ENCODE measurements at places on chromosomes 11 and 22.

GRCh38 chr11:131099746-131100145 is 183.5 kb upstream of the SNX19 start:
- DNase-seq, result no peak

DNA sequence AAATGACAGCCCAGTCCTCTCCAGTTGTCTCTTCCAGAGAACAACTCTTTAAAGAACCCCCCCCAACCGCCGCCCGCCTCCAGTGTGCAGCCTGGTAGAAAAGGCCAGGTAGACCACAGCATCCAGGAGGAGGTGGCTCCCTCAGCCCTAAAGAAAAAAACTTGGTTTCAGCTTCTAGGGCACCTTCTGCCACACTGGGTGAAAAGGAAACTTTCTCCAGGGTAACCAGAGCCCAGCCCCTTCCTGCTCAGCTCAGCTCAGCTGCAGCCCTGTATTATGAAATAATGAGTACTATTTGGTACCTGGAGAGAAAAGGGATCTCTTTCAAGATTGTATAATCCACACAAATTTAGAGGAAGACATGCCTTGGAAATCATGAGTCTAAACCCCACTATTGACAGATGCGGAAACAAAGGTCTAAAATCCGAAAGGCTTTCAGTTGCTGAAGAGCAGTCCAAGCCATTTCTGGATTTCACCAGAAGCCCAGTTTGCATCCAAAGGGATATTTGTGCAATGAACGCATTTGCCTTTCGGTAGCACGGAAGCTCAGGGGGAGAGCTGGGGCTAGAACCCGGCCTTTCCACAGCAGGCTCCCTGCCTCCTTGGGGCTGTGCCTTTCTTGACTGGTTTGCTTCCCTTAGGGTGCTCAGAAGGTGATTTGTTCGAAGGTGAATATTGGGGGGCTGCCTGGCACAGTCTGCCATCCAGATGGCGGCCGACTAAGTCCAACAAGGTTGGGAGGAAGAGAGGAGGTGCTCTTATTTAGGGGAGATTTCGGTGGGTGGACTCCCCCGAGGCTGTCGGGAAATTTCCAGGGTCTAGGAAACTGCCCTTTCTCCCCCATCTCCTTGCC is 3.3 kb downstream of the FXYD6 start:
- no peak for DNase-seq

GRCh38 chr11:61294717-61295595 is at the start of gene VWCE:
TSS of gene VWCE (minus strand) at chr11:61295316. CDS start at chr11:61295037, 279 bp downstream.
- peak; percentile 45 for DNase-seq

GRCh38 chr11:113549061-113549460 is 73.9 kb upstream of the DRD2 start:
- no peak for DNase-seq

DNA sequence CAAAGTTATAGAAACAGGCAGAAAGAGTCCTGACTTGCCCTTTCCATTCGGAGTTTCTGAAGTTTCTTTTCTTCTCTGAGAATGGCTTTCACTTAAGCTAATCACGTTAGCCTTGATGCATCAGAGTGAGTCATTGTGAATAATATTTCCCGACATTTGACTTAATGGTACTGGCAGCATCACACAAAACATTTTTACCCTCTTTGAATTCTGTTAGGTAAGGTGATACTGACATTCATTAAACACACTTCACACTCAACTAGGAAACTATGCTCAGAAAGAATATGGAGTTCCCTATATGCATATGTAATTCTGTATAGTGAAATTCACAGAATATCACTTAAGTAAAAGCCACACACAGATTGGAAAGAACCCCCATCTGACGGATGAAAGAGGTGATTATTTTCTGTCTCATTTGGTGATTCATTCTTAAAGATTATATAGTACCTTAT is 120.8 kb upstream of the ARHGAP20 start:
- DNase-seq, result no peak

- no peak for DNase-seq
Measured at GRCh38 chr11:47254386-47254785, 3.4 kb upstream of the NR1H3 start.

DNA sequence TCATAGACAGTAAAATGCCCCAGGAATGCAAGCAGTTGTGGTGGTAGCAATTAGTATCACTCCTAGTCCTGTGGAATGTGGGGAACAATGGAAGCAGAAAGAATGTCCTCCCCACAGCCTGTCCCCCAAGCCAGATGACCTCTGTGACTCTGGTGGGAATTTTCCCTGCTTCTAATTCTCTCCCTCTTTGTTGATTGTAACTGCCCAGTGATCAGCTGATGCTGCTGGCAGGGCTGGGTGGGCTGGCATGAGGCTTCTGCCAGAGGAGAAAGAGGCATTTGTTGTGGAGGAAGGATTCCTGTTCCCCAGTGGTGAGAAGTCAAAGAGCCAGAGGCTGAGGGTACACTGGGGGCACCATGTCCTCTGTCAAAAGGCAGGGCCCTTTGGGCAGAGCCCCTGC is 116.7 kb upstream of the NCAM1 start:
- DNase-seq, result no peak

DNA sequence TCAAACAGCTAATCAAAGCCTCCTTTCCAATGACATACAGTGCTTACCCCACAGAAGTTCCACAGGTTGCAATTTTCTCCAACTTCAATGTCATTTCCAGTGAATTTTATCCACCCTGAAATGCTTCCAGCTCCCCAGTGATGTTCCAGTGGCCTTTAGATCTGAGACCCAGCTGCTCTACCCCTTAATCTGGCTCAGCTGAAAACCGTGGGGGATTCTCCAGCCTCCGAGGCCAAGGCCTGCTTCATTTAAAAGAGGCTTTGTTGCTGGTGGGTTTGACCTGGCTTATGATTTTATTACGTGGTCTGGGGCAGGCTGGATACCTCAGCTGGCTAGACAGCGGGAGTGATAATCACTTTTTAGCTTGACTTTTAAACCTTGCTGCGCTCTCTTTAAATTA is 10.9 kb downstream of the HEPHL1 start:
- no peak for DNase-seq

DNA sequence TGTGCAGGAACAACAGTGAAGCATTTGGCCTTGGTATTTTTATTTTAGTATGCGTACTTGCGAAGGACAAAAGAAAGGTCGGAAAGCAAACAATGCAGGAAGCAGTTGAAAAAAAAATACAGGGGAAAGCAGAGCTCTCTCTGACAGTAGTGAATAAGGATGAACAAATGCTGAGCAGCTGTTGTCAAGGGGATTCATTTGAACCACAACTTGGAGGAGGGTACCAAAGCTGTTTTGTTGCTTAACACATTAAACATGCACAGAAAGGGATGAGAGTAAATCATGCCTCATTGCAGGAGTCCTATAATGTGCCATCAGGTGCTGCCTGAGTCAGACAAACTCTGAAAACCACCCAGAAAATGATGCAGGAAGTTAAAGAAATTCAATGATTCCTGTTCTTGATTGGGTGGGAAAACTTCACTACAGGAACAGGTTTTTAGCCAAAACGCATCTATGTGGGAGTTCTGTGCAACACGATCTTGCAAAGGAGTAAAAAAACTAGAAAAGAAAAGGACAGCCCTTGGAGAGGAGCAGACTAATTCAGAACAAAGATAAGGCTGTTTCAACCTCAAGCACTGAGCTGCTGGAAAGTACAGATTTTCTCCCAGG is 2113.5 kb downstream of the LRRC4C start:
- no peak for DNase-seq

- no peak for DNase-seq
Measured at GRCh38 chr22:36660931-36661330, 42.6 kb downstream of the CACNG2 start.

- no peak for DNase-seq
Measured at GRCh38 chr11:128963744-128964325, 21.2 kb upstream of the TP53AIP1 start.

GRCh38 chr22:40053460-40053859 is 58.7 kb downstream of the FAM83F start:
- DNase-seq, result no peak

- no peak for DNase-seq
Measured at GRCh38 chr11:115439969-115440540, 64.2 kb downstream of the CADM1 start.

DNA sequence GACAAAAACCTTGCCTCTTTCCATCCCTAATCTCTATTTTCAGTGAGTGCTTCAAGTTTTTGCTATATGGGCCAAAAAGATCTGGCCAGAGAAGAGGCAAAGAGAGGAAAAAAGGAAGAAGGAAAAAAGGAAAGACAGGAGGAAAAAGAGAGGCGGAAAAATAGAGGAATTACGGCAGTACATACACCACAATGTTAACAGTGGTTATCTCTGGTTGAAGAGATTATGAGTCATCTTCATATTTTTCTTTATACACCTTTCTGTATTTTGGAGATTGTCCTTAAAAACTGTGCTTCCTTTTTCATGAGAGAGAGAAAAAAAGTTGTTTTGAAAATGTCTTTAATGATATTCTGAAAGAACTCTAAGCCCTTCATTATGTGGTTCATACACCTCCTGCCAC is 133.7 kb downstream of the SBF2 start:
- DNase-seq, result no peak

- DNase-seq, result no peak
Measured at GRCh38 chr22:43424201-43424600, 12.4 kb downstream of the MPPED1 start.

- no peak for DNase-seq
Measured at GRCh38 chr22:47783433-47784366, 1021.2 kb downstream of the TBC1D22A start.

- no peak for DNase-seq
Measured at GRCh38 chr11:18329196-18329870, 7.0 kb downstream of the GTF2H1 start.

- DNase-seq, result no peak
Measured at GRCh38 chr22:30459181-30460052, 12.4 kb downstream of the SEC14L3 start.

- no peak for DNase-seq
Measured at GRCh38 chr11:93718057-93718563, 23.2 kb downstream of the TAF1D start.

GRCh38 chr11:63553759-63554158 is 9.4 kb downstream of the PLAAT2 start:
- DNase-seq, result no peak

DNA sequence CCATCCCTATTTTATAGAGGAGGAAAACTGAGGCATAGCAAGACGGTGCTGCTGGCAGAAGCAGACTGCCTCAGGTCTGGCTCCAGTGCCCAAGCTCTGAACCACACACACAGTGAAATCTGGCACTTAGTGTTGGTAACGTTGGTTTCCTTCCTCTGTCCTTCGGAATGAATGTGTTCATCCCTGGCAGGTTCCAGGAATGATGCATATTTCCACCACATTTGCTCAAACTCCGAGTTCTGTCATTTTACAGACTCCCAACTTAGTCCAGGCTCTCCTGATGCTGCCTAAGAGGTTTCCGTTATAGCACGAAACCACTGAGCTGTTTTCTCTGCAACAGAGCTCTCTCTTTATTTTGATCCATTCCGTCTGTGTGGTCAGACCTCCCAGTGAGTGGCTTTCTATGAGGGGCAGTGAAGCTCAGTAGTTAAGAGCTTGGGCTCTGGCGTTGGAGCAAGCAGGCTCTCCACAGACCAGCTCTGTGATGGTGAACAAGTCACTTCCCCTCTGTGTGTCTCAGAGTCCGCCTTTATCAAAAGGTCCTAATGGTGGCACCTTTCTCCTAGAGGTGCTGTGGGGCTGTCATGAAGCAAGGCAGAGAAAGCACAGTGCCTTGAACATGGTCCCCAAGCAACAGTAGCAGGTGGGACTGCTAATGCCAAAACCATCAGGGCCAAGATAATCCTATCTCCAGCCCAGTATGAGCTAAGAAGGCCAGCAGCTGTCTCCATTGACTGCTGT is 200.3 kb downstream of the MYO18B start:
- DNase-seq, result no peak

DNA sequence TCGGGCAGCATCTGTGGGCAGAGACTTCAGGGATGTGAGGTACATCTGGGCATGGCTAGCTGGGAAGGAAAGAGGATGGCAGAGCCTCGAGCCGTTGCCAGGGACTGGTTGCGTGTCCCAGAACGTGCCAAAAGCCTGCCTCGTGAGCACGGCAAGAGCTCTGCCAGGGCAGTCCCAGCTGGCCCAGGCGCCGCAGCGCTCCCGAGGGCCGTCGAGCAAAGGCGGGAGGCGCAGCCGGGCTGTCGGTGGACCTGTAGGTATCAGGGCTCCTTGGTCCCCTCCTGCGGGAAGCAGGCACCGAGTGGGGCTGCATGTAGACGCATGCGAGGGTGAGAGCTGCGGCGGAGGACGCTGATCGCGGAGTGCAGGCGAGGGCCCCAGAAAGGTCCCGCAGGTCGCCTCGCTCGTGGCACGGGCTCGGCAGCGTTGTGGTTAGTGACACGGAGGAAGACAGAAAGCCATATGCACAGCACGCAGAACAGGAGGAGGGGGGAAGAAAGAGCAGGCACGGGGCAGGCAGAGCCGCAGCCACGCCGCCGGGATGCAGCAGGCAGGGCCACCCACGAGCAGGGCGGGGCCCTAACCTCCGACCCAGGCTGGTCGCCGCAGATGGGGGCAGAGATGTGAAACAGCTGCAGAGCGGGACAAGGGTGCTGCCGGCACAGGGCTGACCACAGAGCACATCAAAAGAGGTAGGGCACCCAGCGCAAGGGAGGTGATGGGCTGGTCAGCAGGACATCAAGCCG is 18.0 kb downstream of the LSP1 start:
- DNase-seq, result peak; percentile 28

DNA sequence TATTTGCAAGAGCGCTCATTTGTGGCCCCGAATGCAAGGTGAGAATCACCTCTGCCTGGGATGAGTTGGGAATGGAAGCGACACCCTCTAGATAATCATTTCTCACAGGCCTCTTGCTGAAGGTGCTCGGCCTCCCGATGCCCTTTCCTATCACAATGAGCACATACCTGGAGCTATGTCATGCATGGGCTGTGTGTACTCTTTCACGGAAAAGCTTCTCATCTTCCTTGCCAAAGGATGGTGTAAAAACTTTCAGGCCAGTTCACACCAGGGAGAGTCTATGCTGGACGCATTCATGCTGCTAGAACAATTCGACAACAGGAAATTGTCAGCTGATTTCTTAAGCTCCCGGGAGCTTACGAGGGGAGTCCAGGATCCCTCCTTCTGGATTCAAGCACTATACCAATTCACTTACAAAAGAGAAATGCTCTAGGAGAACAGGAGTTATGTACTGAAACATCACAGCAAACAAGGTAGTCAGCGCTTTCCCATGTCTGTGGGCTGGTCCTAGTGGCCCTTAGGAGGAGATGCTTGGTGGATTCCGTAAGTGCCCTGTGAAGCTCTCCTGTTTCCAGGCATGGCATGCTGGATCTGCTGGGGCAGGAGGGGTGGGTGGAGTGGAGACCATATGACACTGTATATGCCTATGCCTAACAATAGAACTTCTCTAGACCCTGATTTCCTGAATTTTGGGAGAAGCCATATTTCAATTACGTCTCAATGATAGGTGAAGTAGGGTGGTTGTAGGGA is 53.1 kb upstream of the B3GAT1 start:
- DNase-seq, result no peak

GRCh38 chr11:299951-300735 is 817 bp upstream of the IFITM5 start:
- no peak for DNase-seq

DNA sequence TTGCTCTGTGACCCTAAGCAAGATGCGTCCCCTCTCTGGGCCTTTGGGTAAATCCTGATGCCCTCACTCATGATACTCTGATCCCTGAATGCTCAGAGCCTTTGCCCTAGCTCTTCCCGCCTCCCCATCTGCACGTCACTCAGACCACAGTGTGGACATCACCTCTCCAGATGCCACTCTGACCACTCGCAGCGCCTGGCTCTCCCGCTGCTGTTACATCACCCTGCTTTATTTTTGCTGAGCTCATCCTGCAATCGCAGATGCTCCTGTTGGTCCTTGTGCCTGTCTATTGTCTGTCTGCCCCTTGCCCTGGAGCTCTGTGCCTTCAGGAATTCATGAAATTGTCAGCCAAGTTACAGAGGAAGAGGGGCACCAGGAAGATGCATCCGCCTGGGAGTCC is 5.5 kb downstream of the OSM start:
- no peak for DNase-seq

GRCh38 chr11:114346709-114347141 is 50.5 kb downstream of the NNMT start:
- no peak for DNase-seq
